ENCODE measurements at places on chromosomes 5 and 9.

DNA sequence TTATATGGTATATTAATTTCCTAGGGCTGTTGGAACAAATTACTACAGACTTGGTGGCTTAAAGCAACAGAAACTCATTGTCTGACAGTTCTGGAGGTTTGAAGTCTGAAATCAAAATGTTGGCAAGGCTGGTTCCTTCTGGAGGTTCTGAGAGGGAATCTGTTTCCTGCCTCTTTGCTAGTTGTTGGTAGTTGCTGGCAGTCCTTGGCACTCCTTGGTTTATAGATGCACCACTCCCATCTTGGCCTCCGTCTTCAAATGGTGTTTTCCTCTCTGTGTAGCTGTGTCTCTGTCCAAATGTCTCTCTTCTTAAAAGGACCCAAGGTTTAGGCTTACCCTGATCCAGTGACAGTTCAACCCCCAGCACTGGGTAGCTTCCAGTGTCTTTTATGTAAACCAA is 17.5 kb downstream of the MELK start:
- no peak for DNase-seq

- DNase-seq = peak; percentile 18
Observed at GRCh38 chr9:129026442-129027223, 1.5 kb downstream of the SH3GLB2 start.

- no peak for DNase-seq
Observed at GRCh38 chr5:155514105-155514563, 500.6 kb downstream of the KIF4B start.

GRCh38 chr5:125912028-125912427 is 511.2 kb upstream of the GRAMD2B start:
- no peak for DNase-seq

- no peak for DNase-seq
Observed at GRCh38 chr5:147788023-147788422, 5.5 kb upstream of the JAKMIP2 start.

DNA sequence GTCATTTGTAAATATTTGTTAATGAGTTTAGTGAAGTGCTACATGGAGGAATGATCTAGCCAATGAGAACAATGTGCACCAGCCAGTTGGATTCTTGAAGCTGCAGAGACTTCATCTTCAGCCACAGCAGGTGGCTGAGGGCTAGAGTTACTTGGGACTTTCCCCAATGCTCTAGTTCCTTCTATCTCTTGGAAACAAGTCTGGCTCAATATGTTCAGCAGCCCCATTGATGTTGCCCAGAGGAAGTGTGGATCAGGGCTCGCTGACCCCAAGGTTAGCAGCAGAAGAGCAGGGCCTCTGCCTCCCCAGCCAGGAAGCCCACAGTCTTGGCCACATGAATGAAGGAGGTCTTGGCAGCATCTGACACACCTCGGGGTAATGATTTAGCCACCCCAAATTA is 117.5 kb downstream of the SLC1A3 start:
- DNase-seq = no peak

- DNase-seq = no peak
Observed at GRCh38 chr5:22986281-22986680, 133.1 kb upstream of the CDH12 start.

- no peak for DNase-seq
Observed at GRCh38 chr9:129064499-129064908, 16.4 kb upstream of the DOLPP1 start.

DNA sequence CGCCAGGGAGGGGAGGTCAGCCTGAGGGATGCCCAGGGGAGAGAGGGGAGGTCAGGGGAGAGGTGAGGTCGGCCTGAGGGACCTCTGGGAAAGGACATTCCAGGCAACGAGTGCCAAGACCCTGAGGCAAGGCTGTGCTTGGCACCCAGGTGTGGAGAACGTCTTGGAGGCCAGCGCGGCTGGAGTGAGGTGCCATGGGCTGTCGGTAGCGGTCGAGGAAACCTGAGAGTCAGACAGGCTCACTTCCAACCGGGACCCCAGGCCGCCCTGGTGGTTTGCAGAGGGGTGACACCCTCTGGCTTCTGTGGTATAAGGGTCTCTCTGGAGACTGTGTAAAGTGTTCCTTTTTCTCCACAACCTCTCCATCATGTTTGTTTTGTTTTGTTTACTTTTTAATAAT is 82.9 kb downstream of the CACNA1B start:
- no peak for DNase-seq

GRCh38 chr9:138058181-138058580 is 180.6 kb downstream of the CACNA1B start:
- DNase-seq = no peak

GRCh38 chr9:90340421-90340820 is 302.2 kb downstream of the DIRAS2 start:
- peak; percentile 53 for DNase-seq

DNA sequence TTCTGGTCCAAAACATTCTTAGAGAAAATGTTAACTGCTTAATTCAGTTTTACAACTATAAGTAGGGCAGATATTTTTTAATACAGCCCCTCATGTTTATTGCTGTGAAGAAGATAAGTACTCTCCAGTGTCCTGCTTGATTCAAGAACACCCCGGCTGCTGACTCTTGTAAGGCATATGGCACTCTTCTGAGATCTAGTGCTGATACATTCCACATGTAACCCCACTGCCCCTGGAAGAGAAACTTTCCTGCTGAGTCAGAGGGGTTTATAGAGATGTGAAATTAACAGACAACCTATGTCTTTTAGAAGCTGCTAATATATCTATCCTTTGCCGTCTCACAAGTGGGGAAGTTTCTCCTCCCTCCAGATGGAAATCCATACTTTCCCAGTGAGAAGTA is 1.0 kb upstream of the MINAR2 start:
- peak; percentile 20 for DNase-seq
